CD4-positive, alpha-beta T cell treated with Interleukin-17A for 1 hour (primary cell): ENCODE measurements at places on chromosomes 7 and 10.

GRCh38 chr10:20004087-20004523 lies 187.9 kb downstream of the PLXDC2 start:
- peak; percentile 3 for DNase-seq

- no peak for DNase-seq
Measured at GRCh38 chr7:98784216-98784785, 85.5 kb downstream of the TMEM130 start.

- DNase-seq: peak; percentile 66
Measured at GRCh38 chr7:64618785-64619456, 47.0 kb upstream of the ZNF107 start.

- DNase-seq: no peak
Measured at GRCh38 chr10:75103881-75104686, 7.4 kb upstream of the SAMD8 start.

DNA sequence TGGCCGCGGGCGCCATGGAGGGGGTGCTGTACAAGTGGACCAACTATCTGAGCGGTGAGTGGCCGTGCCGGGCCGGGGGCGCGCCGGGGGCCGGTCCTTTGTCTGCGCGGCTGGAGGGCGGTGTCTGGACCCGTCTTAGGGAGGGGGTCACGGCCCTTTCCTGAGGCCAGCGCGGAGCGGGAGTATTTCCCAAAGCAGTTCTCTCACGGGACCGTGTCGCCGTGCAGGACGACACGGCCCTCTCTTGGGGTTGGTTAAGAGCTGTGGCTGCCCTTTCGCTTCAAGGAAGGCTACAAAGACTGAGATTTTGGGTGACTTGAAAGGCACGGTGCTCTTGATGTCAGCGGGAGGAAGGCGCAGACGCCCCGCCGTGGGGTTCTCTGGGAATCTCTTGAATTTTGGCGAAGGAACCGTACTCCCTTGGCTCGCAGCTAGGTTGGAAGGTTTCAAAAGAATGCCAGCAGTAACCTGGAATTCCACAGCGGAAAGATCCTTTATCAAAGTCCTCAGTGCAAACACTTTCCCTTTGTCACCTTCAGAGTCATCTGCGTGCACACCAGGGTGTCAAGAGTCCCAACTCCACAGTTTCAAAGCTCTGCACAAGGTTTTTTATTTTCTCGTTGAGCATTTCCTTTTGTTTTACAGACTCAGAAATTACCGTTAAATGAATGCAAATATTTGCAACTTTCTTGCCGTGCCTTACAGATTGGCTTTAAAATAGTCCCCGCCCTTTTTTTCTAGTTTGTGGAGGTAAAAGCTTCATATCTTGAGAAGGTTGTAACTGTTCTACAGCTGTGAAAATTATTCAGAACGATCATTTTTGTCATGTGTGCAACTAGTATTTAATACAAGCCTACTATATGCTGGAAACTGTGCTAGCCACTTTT lies 780 bp downstream of the PLEKHA8 start:
- peak; percentile 41 for DNase-seq

- DNase-seq: no peak
Measured at GRCh38 chr10:114893251-114893650, 44.7 kb upstream of the TRUB1 start.

GRCh38 chr10:18368682-18369081 lies 228.5 kb downstream of the CACNB2 start:
- DNase-seq: no peak

DNA sequence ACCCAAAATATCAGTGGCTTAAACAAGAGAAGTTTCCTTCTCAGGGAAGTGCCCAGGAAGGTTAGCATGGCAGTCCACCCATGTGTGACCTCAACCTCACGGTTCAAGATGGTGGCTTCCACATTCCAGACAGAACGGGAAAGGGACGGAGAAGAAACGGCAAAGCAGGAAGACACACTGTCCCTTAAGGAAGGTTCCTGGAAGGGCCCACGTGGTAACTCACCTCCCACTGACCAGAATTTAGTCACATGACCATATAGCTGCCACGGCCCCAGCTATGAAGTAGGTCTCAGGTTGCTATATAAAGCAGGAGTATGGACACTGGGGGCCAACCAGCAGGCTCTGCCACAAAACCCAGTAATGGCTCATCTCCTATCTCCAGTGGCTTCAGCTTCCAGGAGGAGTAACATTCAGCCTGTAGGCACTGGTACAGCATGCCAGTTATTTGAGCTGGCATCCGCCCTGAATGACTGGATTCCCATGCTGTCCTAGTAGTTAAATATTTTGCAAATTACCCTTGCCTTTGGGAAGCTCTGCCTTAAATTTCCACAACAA lies 278.5 kb upstream of the KLF14 start:
- DNase-seq: no peak

- DNase-seq: no peak
Measured at GRCh38 chr10:88946965-88947590, 5.5 kb downstream of the ACTA2 start.

- no peak for DNase-seq
Measured at GRCh38 chr10:107391901-107392300, 227.4 kb upstream of the SORCS1 start.

DNA sequence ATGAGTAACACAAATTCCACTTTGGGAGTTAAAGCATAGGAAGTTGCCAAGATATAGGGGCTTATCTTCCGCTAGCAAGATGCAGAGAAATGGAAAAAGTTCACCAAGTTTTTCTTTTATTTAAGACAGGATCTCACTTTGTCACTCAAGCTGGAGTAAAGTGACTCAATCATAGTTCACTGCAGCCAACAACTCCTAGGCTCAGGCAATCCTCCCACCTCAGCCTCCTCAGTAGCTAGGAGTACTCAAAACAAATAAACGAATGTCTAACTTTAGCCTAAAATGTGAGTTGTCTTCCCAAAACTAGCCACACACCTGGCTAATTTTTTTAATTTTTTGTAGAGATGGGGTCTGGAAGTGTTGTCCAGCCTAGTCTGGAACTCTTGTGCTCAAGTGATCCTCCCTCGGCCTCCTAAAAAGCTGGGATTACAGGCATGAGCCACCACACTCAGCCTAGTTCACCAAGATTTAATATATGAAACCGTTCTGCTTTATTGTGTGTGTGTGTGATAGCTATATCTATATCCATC lies 9.9 kb downstream of the VIM start:
- DNase-seq: peak; percentile 43

DNA sequence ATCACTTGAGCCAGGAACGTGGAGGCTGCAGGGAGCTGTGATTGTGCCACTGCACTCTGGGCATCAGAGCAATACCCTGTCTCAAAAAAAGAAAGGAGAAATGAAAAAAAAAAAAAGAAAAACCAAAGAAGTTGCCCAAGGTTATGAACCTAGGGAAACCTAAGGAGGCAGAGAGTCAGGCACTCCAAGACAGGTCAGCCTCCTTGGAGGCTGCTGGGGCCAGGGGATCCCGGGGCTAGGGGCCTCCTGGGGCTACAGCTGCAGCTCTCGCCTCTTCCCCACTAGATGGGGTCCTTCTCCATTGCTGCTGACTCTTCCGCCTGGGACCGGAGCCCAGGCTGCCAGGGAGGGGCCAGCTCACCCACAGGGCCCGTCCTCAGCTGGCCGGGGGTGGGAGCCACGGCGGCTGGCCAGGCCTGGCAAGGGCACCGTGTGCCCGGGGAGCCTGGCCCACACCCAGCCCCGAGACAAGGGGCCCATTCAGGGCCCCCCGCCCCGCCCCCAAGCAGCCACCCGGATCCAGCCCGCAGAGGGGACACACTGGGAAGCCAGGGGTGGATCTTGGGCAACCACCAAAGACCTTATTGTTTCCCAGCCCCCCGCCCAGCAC lies 1.7 kb upstream of the SPACDR start:
- DNase-seq: no peak

DNA sequence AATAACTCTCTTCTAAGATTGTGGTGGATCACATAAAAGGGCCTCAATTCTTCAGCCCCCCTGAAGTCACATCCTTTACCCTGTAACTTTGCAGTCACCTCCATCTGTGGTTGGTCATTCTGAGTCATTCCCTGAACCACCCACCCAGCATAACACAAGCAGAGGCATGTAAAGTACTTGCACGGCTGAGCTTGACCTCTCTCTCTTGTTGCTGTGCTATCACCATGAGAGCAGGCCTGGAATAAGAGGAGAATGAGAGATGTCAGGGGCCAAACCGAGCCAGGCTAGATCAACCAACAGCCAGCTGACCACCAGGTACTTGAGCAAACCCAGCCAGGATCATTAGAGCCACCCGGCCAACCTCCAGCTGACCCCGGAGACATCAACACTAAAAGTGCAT lies 13.5 kb upstream of the STK17A start:
- no peak for DNase-seq

DNA sequence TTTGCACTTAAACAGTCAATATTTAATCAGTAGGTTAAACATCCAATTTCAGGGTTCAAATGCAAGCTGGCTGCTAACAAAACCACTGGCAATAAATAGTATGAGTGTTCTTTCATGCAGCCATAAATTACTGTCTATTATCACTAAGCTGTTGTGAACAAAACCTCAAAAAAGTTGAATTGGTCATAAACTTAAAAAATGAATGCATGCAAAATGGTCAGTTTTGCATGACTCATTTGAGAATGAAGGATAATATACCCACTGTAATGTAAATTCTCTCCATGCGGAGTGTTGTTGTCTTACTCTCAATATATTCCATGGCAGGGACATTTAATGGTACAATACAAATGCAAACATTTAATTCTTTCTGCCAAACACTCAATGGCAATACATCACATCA lies 226.4 kb downstream of the MAGI2 start:
- DNase-seq: no peak

DNA sequence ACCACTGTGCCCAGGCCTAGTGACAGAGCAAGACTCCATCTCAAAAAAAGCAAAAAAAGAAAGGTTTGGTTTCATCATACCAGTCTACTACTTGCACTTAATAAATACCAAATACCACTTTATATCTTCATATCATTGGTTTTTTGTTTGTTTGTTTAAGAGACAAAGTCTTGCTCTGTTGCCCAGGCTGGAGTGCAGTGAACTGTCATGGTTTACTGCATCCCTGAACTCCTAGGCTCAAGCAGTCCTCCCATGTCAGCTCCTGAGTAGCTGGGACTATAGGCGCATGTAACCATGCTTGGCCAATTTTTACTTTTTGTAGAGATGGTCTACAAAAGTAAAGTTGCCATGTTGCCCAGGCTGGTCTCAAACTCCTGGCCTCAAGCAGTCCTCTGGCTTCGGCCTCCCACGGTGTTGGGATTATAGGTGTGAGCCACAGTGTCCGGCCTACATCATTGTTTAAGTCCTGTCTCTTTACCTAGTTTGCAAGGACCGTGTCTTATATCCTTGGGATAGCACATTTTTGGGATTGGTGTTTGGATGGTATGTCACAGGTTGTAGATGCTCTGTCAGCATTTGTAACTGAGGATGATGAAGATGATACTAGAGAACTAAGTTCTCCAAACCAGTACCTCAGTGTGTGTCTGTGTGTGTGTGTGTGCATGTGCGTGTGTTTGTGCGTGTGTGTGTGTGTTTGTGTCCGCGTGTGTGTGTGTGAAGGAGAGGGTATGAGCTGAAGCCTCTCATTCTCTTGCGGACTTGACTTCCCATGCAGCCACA lies 9.3 kb downstream of the LMTK2 start:
- DNase-seq: no peak

GRCh38 chr7:10225275-10225674 lies 748.4 kb upstream of the PHF14 start:
- no peak for DNase-seq

DNA sequence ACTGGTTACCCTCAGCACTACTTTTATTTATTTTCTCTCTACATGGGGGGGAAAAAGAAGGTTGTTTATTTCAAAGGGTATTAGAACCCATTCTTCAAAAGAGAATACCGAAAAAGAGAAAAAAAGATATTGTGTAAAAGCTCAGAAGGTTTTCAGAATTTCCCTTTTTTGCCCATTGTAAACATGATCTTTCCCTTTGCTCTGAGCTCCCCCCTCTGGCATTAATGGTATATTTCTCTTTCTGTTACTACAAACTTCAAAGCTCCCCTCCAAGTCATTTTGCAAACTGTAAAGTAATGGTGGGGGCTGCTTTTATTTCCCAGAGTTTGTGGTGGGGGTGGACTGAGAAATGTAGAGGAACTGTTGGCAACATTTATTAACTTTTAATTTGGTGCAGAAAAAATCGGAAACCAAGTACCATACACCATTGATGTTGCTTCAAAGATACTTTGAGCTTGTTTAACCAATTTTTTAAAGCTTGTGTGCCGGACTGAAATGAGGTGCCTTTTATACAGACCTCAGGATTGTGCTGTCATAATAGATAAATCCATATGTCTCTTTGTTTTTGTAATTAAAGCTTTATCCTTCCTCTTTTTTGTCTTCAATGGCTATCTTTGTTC lies 181.5 kb downstream of the EXOC4 start:
- peak; percentile 31 for DNase-seq

DNA sequence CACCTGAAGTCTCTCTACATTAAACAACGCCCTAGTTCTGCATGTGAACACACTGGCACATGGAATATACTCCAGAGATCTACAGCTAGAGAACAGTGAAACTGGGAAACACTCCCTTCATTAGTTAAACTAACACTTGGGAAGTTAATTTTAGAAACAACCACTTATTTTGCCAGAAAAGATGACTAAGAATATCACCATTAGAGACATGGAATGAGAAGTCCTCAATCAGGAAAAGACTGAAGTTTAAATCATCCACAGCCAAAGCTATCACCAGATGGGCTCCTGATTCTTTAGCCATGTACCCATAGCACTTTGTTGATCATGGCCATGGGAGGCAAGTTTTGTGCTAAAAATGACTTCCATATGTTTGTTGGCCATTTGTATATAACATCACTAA lies 719.5 kb downstream of the KCNMA1 start:
- no peak for DNase-seq

GRCh38 chr7:92621561-92622023 lies 31.4 kb upstream of the FAM133B start:
- no peak for DNase-seq

DNA sequence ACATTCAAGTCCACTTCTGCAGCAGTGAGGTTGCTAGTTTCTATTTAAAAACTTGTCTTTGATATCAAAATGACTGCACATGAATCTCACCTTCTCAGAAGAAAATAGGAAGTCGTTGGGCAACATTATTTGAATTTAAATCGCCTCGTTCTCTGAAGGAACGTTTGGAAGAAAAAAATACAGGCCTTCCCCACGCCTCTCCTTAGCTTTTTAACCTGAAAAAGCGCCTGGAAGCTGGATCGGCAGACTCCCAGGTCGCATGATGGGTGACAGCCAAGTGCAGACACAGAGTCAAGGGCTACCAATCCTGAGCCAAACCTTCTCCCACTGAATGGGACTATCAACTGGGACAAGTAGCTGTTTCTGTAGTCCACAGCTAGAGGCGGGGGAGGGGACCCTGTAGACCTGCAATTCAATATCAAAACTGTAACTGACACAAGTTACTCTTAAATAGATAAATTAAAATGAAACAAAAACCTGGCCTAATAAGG lies 2.2 kb downstream of the FAM53B start:
- DNase-seq: peak; percentile 35

DNA sequence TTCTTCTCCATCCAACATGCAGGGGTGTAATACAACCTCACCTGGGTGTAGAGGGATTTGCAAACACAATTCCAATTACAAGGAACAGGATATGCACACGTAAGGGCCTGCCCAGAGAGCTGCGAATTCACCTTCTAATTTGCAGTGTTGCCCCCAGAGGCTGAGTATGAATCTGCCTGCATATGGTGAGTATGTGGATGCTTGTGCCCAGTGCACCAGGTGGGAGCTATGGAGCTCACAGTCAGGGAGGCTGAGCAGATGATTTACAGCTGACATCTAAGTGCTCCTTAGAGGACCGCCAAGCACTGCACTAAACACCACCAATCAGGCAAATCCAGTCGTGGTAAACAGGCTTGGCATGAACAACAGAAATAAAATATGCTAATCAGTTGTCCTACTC lies 132.0 kb downstream of the RELN start:
- no peak for DNase-seq

GRCh38 chr7:27239387-27240014 lies 3.1 kb upstream of the EVX1 start:
- DNase-seq: no peak
